ENCODE measurements at places on chromosomes 16 and 17. TPM values are rescaled to one million over a fixed set of nuclear protein-coding genes. Genes with fewer than 3 reads are reported as not detected.

The CACNG3 gene
- total RNA-seq: not detected

The PYY gene
- total RNA-seq: not detected

The WNT9B gene
- total RNA-seq: not detected

The SLFN14 gene
- total RNA-seq: not detected

The XAF1 gene
- total RNA-seq: 18.6 TPM

DNA sequence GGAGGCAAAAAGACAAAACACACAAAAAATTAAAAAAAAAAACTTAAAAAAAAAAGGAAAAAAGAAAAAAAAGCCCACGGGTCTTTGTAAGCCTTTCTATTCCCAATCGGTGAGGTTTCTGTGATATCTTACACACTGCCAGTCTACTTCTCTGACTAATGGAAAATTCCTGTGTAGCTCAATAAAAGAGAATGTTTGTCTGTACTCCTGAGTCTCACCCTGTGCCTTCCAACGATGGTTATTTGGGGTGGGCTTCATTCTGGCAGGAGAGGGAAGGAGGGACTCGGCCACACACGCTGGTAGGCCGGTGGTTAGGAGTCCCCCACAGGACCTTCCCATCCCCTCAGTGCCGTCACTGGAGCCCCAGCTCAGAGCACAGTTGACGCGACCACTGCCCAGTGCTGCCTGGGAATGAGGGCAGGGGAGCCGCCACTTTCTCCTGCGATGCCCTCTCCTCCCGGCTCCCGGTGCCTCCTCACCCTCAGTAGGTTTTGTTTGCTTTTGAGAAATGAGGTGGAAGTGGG, 68.0 kb downstream of the AMFR start:
- no peaks in the 10 kb centered on the region for H3K27me3 ChIP-seq
- H3K36me3 ChIP-seq: peaks cover 18% of the 10 kb centered on the region
- no peak for DNase-seq
- H3K4me1 ChIP-seq: peaks cover 32% of the 10 kb centered on the region
- peak overlapping the region; percentile 91 for H3K27ac ChIP-seq
- peak overlapping the region; percentile 86 for H3K4me3 ChIP-seq

- no peak overlapping the region for H3K27ac ChIP-seq
- H3K4me1 ChIP-seq: no peaks in the 10 kb centered on the region
- no peak for DNase-seq
- peaks cover 91% of the 10 kb centered on the region for H3K36me3 ChIP-seq
- H3K4me3 ChIP-seq: no peak overlapping the region
Observed at GRCh38 chr17:7903154-7904103, 12.7 kb downstream of the RNF227 start.

- no peak overlapping the region for H3K27ac ChIP-seq
- H3K27me3 ChIP-seq: no peaks in the 10 kb centered on the region
- H3K4me3 ChIP-seq: no peak overlapping the region
- no peaks in the 10 kb centered on the region for H3K4me1 ChIP-seq
Observed at GRCh38 chr16:17989255-17989654, 347.3 kb downstream of the NPIPA8 start.

GRCh38 chr16:77435272-77435820, 512 bp upstream of the ADAMTS18 start:
- H3K27me3 ChIP-seq: peaks cover 37% of the 10 kb centered on the region
- no peaks in the 10 kb centered on the region for H3K36me3 ChIP-seq
- H3K27ac ChIP-seq: no peak overlapping the region
- no peaks in the 10 kb centered on the region for H3K4me1 ChIP-seq

DNA sequence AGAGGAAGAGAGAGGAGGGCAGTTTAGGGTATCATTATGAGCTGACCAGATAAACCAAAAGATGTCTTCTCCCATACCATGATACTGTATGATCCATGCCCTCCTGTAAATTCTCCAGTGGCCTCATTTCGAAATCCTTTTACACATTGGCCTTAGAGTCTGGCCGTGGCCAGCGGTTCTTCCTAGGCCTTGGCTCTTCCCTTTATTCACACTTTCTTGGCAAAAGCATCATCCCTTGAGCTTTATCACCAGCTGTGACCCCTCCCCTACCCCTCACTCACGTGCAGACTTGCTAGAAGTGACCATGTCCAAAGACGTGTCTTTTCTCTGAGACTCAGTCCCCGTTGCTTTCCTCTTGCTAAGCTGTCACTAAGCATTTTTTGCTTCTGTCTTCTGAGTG, 22.8 kb downstream of the KATNIP start:
- H3K27ac ChIP-seq: no peak overlapping the region
- no peaks in the 10 kb centered on the region for H3K4me1 ChIP-seq
- no peaks in the 10 kb centered on the region for H3K27me3 ChIP-seq
- H3K36me3 ChIP-seq: no peaks in the 10 kb centered on the region
- DNase-seq: no peak

DNA sequence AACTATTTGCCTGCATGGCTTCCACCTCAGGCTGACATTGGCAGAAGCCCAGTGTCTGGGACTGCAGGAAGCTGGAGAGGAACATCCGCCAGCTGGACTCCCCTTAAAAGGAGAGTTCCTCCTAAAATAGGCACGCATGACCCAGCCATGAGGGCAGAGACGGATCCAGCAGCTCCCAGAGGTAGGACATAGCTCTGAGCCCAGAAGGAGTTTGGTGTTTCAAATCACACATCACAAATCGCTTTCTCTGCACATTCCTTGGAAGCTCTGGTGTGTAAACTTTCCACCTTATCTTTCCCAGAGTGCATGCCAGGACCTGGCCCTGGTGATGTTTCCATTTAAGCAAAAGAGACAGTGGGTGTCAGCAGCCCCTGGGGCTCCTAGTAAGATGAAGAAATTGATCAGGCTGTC, 231.1 kb upstream of the CDH5 start:
- DNase-seq: no peak
- no peak overlapping the region for H3K4me3 ChIP-seq
- no peak overlapping the region for H3K27ac ChIP-seq
- no peaks in the 10 kb centered on the region for H3K36me3 ChIP-seq
- H3K4me1 ChIP-seq: no peaks in the 10 kb centered on the region

DNA sequence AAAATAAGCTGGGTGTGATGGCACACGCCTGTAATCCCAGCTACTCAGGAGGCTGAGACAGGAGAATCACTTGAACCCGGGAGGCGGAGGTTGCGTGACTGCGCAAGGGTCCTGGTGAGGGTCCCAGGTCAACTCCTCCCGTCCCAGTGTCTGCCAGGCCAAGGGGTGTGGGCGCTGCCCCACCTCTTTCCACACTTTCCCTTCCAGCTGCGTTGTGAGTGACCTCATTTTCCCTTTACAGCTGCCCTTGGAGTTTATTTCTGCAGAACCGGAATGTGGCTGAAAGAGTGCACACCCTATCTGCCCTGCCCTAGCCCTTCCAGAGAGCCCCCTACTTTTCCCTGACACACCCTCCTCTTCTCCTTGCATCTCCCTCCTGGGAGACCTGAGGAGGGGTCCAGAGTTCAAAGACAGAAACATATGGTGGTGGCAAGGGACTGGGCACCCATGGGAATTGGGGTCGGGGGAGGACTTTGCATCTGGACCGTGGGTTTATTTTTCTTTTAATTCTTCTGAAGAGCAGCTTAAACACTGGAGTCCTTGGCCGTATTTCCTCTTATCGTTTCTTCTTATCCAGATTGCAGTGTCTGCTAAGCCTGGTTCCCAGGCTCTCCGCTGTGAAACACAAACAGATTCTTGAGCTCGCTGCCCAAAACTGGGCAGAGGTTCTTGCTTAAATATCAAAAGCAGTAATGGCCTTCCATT, 20.9 kb downstream of the MRC2 start:
- no peak overlapping the region for H3K4me3 ChIP-seq
- no peak overlapping the region for H3K27ac ChIP-seq
- DNase-seq: no peak
- H3K27me3 ChIP-seq: peaks cover 58% of the 10 kb centered on the region
- no peaks in the 10 kb centered on the region for H3K36me3 ChIP-seq

DNA sequence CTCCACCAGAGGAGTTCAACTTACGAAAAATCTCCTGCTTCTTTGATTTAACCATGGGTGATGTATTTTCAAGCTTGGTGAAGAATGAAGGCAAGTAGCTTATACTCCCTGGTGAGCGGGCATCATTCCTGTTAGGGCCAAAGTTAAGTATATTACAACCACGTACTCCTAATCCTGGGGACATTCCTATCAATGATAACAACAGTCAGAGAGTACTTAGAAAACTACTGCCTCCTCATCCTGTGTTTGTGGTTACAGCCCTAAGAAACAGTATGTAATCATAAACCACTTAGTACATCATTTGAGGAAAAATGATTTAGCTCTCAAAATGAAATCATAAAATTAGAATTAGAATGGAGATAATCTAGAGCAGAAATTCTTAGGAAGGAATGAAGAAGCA, 47.3 kb downstream of the TTC19 start:
- DNase-seq: no peak
- H3K27me3 ChIP-seq: no peaks in the 10 kb centered on the region
- H3K36me3 ChIP-seq: peaks cover 54% of the 10 kb centered on the region
- peaks cover 18% of the 10 kb centered on the region for H3K4me1 ChIP-seq

GRCh38 chr17:64164596-64165285, 34.8 kb upstream of the ERN1 start:
- H3K4me3 ChIP-seq: no peak overlapping the region
- H3K4me1 ChIP-seq: no peaks in the 10 kb centered on the region
- no peak overlapping the region for H3K27ac ChIP-seq
- no peak for DNase-seq
- H3K27me3 ChIP-seq: no peaks in the 10 kb centered on the region
- H3K36me3 ChIP-seq: peaks cover 7% of the 10 kb centered on the region

Measured in activated T-helper 2 cell treated with anti-CD3 and anti-CD28 coated beads, Interferon-gamma antibody, Interleukin-2, Interleukin-4, amounts not matched to agents 10 μg/mL and 5 μg/mL and 100 μg/mL, durations not matched to agents 14 hours and 24 hours and 36 hours (primary cell).